ENCODE measurements at places on chromosomes 7 and 10.

DNA sequence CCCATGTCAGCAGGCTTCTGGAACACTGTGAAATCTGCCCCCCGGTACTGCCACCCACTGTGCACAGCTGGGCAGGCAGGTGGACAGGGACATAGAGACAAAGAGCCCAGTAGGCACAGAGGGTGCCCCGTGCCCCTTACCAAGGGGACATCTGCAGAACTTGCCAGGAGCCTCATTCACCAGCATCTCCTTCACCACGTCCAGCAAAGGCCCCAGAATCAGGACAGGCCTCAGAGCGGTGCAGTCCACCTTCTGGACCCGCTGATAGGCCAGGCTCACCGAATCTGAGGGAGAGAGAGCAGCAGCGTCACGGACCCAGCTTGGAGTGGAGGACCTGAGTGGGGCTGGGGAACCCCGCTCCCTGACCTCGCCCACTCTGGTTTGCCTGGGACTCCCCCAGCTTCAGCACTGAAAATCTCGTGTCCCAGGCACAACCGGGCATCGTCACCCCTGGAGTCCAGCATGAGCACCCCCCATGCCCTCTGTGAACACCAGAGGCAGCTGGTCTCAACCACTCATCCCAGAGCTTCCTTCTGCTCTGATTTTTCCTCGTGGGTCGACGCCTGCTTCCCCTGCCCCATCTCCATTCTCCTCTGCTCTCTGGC, 130.1 kb downstream of the DLG5 start:
- no peak for DNase-seq

DNA sequence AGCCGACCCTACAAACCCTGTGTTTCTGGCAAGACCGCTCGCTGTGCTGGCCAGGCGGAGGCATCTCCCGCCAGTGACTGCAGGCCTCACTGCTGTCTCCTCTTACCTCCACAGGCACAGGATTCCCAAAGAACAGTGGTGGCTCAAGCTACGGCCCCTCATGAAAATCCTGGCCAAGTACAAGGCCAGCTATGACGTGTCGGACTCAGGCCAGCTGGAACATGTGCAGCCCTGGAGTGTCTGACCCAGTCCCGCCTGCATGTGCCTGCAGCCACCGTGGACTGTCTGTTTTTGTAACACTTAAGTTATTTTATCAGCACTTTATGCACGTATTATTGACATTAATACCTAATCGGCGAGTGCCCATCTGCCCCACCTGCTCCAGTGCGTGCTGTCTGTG, 36.2 kb downstream of the PITRM1 start:
- no peak for DNase-seq

- no peak for DNase-seq
Observed at GRCh38 chr7:134662166-134662870, 15.7 kb downstream of the BPGM start.

- DNase-seq = no peak
Observed at GRCh38 chr7:41536873-41537665, 165.8 kb downstream of the INHBA start.

- DNase-seq = no peak
Observed at GRCh38 chr7:149300620-149301285, 38.8 kb downstream of the ZNF783 start.

DNA sequence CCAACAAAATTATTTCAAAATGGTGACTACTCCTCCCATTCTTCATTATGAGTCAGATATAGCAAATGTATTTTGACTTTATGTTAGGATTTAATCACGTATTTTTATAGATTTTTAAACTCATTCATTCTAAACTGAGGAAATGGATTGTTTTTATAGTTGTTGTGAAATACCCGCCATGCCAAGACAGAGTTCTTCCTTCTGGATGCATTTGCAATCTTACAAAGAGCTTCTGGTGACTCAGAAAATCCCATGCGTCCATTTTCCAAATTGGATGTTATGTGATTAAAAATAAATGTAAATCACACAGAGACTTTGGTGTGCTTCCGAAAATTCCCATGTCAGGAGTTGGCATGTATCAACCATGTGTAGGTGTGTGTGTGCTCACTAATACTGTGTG, 179.3 kb downstream of the TRIL start:
- DNase-seq = no peak

GRCh38 chr7:124034754-124035100, 1.9 kb upstream of the TMEM229A start:
- DNase-seq = no peak

DNA sequence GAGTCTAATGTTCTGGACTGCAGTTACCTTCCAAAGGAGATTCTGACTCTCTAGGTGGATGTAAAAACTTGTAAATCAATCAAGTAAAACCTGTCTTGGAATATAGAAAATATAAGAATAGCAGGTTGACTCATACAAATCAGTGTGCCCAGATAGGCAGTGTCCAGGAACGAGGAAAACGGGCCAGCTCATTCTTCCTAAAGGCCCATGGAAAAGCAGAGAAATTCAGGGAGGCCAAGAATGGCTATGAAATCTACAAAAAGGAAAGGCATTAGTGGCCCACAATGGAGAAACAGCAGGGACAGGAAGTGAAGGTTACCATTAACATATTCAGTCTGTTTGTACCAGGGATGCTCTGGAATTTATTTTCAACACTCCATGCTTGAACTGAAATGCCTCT, 14.9 kb downstream of the GLI3 start:
- no peak for DNase-seq

- DNase-seq = no peak
Observed at GRCh38 chr10:25076506-25077177, 60.2 kb downstream of the THNSL1 start.

GRCh38 chr10:6328699-6329423, 126.1 kb downstream of the PFKFB3 start:
- DNase-seq = no peak

DNA sequence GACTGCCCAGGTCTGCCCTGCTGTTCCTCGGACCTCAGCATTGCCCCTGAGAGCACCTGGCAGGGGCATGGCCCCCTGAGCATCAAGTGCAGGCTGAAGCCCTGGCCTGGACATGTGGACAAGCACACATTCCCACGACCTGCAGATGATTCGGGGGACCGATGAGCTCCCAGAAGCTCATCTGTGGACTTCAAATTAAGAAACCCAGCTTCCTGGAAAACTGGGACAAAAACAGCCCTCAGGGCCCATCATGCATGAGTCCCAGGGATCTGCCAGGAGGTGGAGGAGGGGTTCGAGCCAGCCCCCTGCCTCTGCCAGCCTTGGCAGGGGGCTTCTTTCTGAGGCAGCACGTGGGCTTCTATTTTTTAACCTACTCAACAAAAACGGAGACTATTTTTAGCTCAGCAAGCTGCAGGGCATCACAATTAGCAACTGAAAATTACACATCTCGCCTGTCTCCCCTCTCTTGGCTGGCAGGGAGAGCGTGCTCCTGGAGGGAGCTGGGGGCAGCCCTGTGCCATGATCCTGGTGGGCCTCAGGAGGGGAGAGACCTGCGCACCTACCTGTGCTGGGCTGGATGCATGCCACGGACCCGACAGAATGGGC, 51.8 kb downstream of the RASGEF1A start:
- DNase-seq = no peak

DNA sequence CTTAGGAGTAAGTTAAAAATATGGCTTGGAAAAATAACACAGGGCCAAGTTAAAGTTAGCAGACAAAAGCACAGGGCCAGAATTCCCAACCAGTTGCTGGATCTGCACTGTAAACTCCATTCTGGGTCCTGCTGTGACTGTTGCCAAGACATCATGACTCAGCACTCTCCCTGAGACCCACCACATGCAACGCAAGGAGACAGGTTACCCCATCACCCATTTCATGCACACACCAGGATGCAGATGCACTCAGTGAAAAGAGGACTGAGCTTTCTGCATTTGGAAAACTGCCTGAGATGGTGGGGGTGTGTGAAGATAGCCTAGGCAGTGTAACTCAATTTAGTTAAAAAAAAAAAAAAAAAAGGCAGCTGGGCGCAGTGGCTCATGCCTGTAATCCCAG, 97.6 kb upstream of the ZNF438 start:
- DNase-seq = peak; percentile 67

DNA sequence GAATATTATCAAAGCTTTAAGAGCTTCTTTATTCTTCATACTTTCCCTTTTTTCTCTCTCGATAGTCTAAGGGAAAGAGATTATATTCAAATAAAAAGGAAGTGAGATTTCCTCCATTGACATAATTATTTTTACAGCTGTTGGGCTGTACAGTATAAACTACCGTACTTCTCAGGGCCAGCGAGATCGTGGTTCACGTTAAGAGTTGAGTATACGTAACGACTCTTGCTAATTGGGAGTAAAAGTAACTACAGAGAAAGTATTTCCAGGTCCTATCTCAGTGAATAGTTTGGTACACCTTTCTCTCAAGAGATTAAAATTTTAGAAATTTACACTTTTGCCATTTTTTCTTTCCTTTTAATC, 57.8 kb downstream of the INPP5F start:
- no peak for DNase-seq

DNA sequence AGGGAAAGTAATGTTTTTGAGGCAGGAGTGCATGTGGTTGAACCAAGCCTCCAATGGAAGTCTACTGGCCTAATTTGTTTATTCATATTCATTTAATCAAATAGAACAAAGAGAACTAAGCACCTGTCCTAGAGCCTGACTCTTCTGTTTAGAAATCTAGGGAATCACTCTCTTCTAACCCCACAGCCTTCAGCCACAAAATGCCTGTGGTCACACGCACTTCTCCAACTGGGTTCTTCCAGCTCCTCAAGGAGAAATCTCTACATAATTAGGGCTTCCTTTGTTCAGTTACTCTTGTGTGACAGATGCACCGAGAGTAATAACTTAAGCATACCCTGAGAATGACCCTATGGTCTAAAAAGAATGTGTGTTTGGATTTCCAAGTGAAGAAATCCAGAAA, 133.7 kb upstream of the NAMPT start:
- no peak for DNase-seq

- DNase-seq = no peak
Observed at GRCh38 chr10:16644146-16644545, 122.5 kb upstream of the C1QL3 start.

GRCh38 chr7:32506266-32507054, 11.2 kb downstream of the AVL9 start:
- peak; percentile 37 for DNase-seq

DNA sequence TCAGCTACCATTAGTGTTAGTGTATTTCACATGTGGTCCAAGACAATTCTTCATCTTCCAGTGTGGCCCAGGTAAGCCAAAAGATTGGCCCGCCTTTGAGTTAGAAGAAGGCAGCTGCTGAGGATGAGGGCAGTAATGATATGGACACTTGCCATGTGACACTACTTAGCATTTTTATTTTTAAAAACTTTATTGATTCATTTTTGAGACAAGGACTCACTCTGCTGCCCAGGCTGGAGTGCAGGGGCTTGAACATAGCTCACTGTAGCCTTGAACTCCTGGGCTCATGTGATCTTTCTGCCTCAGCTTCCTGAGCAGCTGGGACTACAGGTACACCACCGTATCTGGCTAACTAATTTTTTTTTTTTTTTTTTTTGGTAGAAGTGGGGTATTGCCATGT, 12.3 kb upstream of the ACTR3B start:
- no peak for DNase-seq

DNA sequence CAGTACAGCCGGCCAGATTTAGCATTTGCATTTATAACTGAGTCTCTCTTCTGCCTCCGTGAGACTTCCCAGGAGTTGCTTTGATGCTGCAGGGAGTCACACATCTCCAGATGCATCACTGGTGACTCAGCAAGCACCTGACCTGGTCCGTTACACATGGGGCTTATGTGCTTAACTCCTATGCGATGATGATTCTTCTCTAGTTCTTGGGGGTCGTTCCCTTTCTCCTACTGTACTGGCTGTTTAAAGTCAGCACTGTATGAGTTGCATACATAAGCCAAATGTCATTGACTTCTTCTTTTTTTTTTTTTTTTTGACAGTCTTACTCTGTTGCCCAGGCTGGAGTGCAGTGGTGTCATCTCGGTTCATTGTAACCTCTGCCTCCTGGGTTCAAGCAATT, 13.0 kb upstream of the AKR1E2 start:
- DNase-seq = peak; percentile 67

DNA sequence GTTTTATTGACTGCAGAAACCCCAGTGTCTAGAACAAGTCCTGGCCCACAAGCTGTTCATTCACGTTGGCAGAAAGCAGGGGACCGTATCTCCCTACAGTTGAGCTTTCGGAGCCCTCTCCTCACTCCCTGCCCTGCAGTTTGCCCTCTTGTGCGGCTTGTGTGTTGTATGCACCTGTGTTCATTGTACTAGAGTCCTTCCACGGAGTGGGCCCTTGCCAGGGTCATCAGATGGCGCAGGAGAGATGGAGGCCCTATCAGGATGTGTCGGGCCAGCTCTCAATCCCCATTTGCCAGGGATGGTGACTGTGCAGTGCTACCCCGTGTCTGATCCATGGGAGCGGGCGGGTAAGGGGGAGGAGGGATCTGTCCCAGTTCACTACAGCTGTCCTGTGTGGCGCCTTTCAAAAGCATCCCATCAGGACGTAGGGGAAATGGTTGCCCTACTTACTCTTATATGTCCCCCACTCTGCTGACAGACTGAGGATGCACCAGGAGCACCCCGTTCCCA, 77.4 kb upstream of the PRR15 start:
- DNase-seq = no peak
